Activated naive CD8-positive, alpha-beta T cell treated with anti-CD3 and anti-CD28 coated beads for 36 hours (primary cell): ENCODE measurements at places on chromosomes 2 and 18. TPM values are rescaled to one million over a fixed set of nuclear protein-coding genes. Genes with fewer than 3 reads are reported as not detected.
A peak's percentile ranks its signal among the peaks of the same experiment; 100 is the strongest.

- no peaks in the 10 kb centered on the region for H3K36me3 ChIP-seq
- no peak overlapping the region for H3K27ac ChIP-seq
- no peaks in the 10 kb centered on the region for H3K4me1 ChIP-seq
- DNase-seq: no peak
- peaks cover under 1% of the 10 kb centered on the region for H3K27me3 ChIP-seq
Observed at GRCh38 chr2:55781542-55781941, 87.9 kb upstream of the PNPT1 start.

- H3K36me3 ChIP-seq: peaks cover 11% of the 10 kb centered on the region
- H3K27me3 ChIP-seq: no peaks in the 10 kb centered on the region
- no peak overlapping the region for H3K4me3 ChIP-seq
Observed at GRCh38 chr2:143476336-143477087, 347.3 kb downstream of the ARHGAP15 start.

GRCh38 chr18:39675368-39675767 is 2109.8 kb upstream of the CELF4 start:
- H3K27ac ChIP-seq: no peak overlapping the region
- no peaks in the 10 kb centered on the region for H3K27me3 ChIP-seq
- no peaks in the 10 kb centered on the region for H3K36me3 ChIP-seq
- no peaks in the 10 kb centered on the region for H3K4me1 ChIP-seq
- DNase-seq: no peak

DNA sequence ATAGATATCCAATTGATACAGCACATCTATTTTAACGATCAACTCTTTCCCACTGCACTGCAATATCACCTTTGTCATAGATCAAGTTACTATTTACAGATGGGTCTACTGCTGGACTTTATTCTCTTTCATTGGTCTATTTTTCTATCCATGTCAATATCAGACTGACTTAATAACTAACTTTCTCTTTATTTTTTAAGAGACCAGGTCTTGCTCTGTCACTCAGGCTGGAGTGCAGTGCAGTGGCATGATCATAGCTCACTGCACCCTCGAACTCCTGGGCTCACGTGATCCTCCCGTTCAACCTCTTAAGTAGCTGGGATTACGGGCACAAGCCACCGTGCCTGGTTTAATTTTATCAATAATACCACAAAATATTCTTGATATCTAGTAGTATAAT is 71.2 kb downstream of the TLK1 start:
- peaks cover 54% of the 10 kb centered on the region for H3K4me1 ChIP-seq
- H3K36me3 ChIP-seq: peaks cover 35% of the 10 kb centered on the region
- H3K4me3 ChIP-seq: no peak overlapping the region
- DNase-seq: no peak
- no peak overlapping the region for H3K27ac ChIP-seq

DNA sequence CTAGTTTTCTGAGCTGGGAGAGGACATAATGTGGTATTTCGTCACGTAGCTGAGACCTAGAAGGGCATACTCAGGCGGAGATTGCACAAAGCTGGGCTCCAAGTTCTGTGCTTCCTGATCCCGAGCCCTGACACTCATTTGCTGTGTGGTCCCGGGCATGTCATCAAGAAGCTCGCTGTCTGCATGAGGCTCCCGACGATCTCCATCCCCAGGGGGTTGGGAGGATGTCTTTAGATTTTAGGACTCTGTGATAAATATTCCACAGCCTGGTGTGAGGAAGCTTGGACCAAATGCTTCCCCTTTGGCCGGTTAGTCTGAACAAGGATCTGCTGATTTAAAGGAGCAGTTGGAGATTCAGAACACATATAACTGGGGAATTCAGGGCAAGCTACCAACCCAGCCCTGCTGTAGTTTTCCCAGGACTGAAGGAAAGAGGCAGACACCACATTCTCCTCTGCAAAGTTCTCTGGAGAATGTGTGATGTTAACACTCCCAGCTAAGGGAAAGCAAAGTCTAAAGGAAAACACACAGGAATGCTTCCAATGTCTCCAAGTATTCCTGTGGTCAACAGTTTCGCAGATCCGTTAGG is 2.3 kb downstream of the KCNE4 start:
- no peaks in the 10 kb centered on the region for H3K4me1 ChIP-seq
- H3K27ac ChIP-seq: no peak overlapping the region
- no peak overlapping the region for H3K4me3 ChIP-seq
- no peak for DNase-seq
- peaks cover 22% of the 10 kb centered on the region for H3K27me3 ChIP-seq
- no peaks in the 10 kb centered on the region for H3K36me3 ChIP-seq

- H3K4me3 ChIP-seq: no peak overlapping the region
- H3K4me1 ChIP-seq: no peaks in the 10 kb centered on the region
- H3K36me3 ChIP-seq: peaks cover 5% of the 10 kb centered on the region
- no peak overlapping the region for H3K27ac ChIP-seq
Observed at GRCh38 chr2:28206762-28207161, 185.9 kb upstream of the FOSL2 start.

DNA sequence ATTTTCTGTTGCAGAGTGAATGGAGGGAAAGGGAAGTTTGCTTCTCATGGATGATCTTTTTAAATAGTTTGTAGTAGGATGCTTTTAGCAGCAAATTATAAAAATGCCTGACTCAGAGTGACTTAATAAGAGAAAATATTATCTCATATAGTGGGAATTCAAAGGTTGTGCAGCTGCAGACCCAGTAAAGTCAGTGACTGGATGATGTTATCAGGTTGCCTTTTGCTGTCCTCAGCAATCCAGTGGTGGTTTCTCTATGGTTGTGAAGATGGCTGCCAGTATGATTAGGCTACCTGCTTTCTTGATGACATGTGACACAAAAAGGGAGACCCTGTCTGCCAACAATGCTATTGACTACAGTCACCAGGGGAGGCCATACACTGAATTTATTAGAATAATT is 184.8 kb downstream of the DIS3L2 start:
- no peaks in the 10 kb centered on the region for H3K27me3 ChIP-seq
- peaks cover 4% of the 10 kb centered on the region for H3K36me3 ChIP-seq
- no peak overlapping the region for H3K27ac ChIP-seq

DNA sequence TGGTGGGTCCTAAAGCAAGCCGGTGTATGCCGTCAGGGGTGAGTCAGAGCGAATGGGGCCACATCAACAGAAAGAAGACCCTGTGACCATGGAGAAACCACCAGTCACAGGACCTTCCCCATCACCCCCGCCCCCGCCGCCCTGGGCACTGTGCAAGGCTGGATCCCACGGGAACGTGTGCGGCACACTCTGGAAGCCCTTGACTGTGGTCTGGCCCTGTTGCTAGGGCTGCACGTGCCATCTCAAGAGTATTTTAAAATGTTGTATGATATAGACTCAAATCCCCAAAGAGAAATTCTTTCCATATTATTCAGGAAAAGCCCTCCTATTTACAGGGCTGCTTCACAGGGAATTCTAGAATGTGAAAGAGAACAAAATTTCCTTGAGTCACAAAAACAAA is 174.8 kb downstream of the BCL2 start:
- H3K4me3 ChIP-seq: no peak overlapping the region
- DNase-seq: no peak
- H3K36me3 ChIP-seq: peaks cover 30% of the 10 kb centered on the region
- no peaks in the 10 kb centered on the region for H3K27me3 ChIP-seq
- H3K4me1 ChIP-seq: peaks cover 42% of the 10 kb centered on the region
- no peak overlapping the region for H3K27ac ChIP-seq

- DNase-seq: no peak
- no peaks in the 10 kb centered on the region for H3K36me3 ChIP-seq
- H3K4me1 ChIP-seq: no peaks in the 10 kb centered on the region
- H3K27ac ChIP-seq: no peak within 1 kb of the TSS
- H3K27me3 ChIP-seq: peaks cover 34% of the 10 kb centered on the region
- no peak within 1 kb of the TSS for H3K4me3 ChIP-seq
Observed at GRCh38 chr2:219418155-219419011, at the start of gene DES. DES (plus strand) TSS chr2:219418377; CDS start chr2:219418463, 86 bp downstream.

GRCh38 chr2:235610696-235611257 is 116.9 kb downstream of the AGAP1 start:
- no peak for DNase-seq
- no peak overlapping the region for H3K4me3 ChIP-seq
- H3K36me3 ChIP-seq: no peaks in the 10 kb centered on the region
- no peak overlapping the region for H3K27ac ChIP-seq

GRCh38 chr2:122421775-122422174 is 666.3 kb downstream of the TSN start:
- H3K27ac ChIP-seq: no peak overlapping the region
- no peaks in the 10 kb centered on the region for H3K27me3 ChIP-seq
- no peaks in the 10 kb centered on the region for H3K36me3 ChIP-seq
- H3K4me1 ChIP-seq: no peaks in the 10 kb centered on the region
- no peak for DNase-seq

- H3K27me3 ChIP-seq: peaks cover 17% of the 10 kb centered on the region
- no peaks in the 10 kb centered on the region for H3K4me1 ChIP-seq
- no peaks in the 10 kb centered on the region for H3K36me3 ChIP-seq
- no peak overlapping the region for H3K27ac ChIP-seq
- no peak for DNase-seq
Observed at GRCh38 chr18:11042247-11042646, 107.1 kb downstream of the PIEZO2 start.

DNA sequence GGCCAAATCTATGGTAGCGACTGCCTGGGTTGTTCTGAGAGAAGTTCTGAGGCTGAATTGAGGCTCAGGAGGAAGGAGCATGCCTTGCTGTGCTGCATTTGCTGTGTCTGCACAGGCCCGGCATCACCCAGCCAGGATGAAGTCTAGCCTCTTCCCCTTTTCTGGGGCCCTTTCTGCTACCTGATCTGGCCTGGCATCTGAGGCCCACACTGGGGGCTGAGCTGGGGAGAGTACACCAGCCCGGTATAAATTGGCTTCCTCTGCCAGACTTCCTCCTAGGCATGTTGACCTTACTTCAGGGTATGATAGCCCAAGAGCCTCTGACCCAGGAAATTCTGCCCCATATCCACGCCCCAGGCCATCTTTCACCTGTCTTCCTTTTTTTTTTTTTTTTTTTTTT is 30.0 kb downstream of the MRPL35 start:
- H3K27ac ChIP-seq: no peak overlapping the region
- peaks cover 2% of the 10 kb centered on the region for H3K4me1 ChIP-seq
- no peak for DNase-seq
- H3K4me3 ChIP-seq: no peak overlapping the region
- no peaks in the 10 kb centered on the region for H3K27me3 ChIP-seq

DNA sequence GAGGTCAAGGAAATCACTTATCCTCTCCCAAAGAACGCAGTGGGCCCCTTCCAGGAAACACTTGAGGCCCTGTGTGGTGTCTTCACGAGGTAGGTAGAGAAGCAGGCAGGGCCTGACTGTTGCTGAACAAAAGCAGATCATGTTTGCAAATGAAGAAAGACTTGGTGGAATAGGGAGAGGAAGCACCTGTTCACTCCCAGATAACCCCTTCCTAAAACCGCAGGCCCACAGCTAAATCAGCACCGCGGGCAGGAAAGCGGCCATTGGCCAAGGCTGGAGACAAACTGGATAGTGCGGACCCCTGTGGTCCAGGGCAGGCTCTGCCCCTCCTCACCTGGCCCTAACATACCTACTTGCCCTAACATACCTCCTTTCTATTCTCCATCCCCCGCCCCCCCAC is 64.9 kb upstream of the KLHL29 start:
- H3K27ac ChIP-seq: no peak overlapping the region
- no peak overlapping the region for H3K4me3 ChIP-seq
- no peaks in the 10 kb centered on the region for H3K4me1 ChIP-seq
- peaks cover 33% of the 10 kb centered on the region for H3K27me3 ChIP-seq
- DNase-seq: no peak

DNA sequence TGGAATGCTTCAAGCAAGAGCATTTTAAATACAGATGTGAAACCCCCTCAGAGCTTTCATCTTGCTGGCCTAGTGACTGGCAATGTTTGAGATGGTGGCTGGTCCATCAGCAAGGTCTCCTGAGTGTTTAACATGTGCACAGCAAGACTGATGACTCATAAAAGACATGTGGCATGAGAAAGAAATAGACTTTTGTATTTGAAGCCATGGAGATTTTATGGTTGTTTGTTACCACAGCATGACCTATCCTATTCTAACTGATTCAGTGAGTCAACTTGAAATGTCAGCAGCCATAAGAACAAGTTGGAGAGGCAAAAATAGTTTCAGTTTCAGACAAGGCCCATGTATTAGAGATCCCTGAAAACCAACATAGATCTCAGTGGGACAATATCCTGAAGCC is 154.7 kb upstream of the LYPD1 start:
- no peak for DNase-seq
- H3K4me1 ChIP-seq: no peaks in the 10 kb centered on the region

- H3K36me3 ChIP-seq: no peaks in the 10 kb centered on the region
- no peak overlapping the region for H3K27ac ChIP-seq
- H3K27me3 ChIP-seq: peaks cover 8% of the 10 kb centered on the region
- H3K4me1 ChIP-seq: no peaks in the 10 kb centered on the region
Observed at GRCh38 chr2:29233428-29233827, 118.2 kb downstream of the CLIP4 start.

GRCh38 chr2:121649596-121650314 is 493 bp upstream of the CLASP1 start:
- no peaks in the 10 kb centered on the region for H3K27me3 ChIP-seq
- peak overlapping the region; percentile 97 for H3K4me3 ChIP-seq
- peaks cover 24% of the 10 kb centered on the region for H3K36me3 ChIP-seq
- DNase-seq: peak; percentile 97

DNA sequence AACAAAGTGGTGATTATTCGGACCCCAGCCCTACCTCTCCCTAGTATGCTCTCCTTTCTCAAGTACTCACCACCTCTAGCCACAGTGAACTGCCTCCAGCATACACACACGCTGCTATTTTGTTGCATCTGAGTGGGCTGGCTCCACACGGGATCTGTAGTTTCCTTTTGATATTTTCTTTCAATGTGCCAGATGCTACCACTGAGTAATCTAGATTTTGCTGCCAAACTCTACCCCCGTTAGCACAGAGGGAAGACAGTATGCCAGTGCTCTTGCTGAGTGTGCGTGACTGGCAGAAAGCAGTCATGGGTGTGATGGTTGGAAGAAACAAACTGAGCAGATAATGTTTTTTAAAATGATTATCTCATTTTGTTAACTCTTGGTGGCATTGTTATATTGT is 11.6 kb downstream of the CFLAR start:
- peaks cover 67% of the 10 kb centered on the region for H3K36me3 ChIP-seq
- peak overlapping the region; percentile 77 for H3K4me3 ChIP-seq
- H3K27me3 ChIP-seq: no peaks in the 10 kb centered on the region
- peaks cover 62% of the 10 kb centered on the region for H3K4me1 ChIP-seq
- H3K27ac ChIP-seq: peak overlapping the region; percentile 90

The MTX2 gene
- 30.0 TPM for total RNA-seq

The RFX8 gene
- total RNA-seq: not detected

The RGPD3 gene
- 0.04 TPM for total RNA-seq

The RAD51AP2 gene
- total RNA-seq: not detected

The FBXO41 gene
- total RNA-seq: 45.7 TPM

The TNFRSF11A gene
- total RNA-seq: 2.7 TPM

The CYTIP gene
- 302 TPM for total RNA-seq
